Endothelial cell of umbilical vein (primary cell): ENCODE measurements at places on chromosomes 5 and 9. TPM values are rescaled to one million over a fixed set of nuclear protein-coding genes. Genes with fewer than 3 reads are reported as not detected.

- DNase-seq: no peak
Measured at GRCh38 chr5:166979307-166979895, 1312.0 kb upstream of the WWC1 start.

The F12 gene
- 1.00 and 1.4 TPM in 2 replicates for total RNA-seq

- no peak for DNase-seq
Measured at GRCh38 chr9:88106492-88106891, 31.8 kb downstream of the SPATA31C2 start.

GRCh38 chr5:133083901-133084300 is 32.1 kb downstream of the HSPA4 start:
- no peak for DNase-seq

GRCh38 chr5:176674799-176675198 is 27.5 kb downstream of the TSPAN17 start:
- no peak for DNase-seq

DNA sequence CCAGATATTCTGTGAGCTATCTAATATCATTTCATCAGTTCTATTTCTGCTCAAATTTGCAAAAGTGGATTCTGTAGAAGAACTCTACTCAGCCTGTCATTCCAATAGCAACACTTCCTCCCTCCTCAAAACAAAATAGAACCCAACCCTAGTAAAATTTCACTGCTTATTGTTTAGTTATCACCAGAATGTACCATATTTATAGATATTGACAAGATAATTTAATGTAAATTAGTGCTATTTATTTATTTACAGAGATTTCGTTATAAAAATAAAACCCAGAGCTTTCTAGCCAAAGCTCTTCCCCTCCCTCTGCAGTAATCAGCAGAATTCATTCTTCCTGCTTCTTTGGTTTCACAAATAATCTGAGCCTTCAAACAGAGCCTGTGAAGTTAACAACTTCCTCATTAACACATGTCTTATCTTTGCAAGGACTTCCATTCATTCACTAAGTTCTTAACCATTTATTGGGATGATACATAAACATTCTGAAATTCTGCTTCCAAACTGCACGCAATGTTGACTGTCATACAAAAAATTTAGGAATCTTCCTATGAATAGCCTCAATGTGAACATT is 73.7 kb upstream of the PJA2 start:
- DNase-seq: no peak

DNA sequence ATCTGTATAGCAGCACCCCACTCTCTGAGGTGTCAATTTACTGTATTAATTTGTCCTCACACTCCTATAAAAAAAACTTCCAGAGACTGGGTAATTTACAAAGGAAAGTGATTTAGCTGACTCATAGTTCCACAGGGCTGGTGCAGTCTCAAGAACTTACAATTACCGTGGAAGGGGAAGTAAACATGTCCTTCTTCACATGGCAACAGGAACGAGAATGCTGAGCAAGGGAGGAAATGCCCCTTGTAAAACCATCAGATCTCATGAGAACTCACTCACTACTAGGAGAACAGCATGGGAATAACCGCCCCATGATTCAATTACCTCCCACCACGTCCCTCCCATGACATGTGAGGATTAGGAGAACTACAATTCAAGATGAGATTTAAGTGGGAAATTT is 602.6 kb downstream of the MTRR start:
- DNase-seq: no peak

The CERCAM gene
- 46.8 and 47.9 TPM in 2 replicates for total RNA-seq

GRCh38 chr9:135766707-135767106 is 64.7 kb downstream of the KCNT1 start:
- no peak for DNase-seq

- DNase-seq: no peak
Measured at GRCh38 chr9:85510830-85511504, 230.8 kb downstream of the AGTPBP1 start.

The PDZD2 gene
- total RNA-seq: 3.4 and 6.9 TPM in 2 replicates

GRCh38 chr5:53095217-53095616 is 14.3 kb downstream of the MOCS2 start:
- DNase-seq: no peak

DNA sequence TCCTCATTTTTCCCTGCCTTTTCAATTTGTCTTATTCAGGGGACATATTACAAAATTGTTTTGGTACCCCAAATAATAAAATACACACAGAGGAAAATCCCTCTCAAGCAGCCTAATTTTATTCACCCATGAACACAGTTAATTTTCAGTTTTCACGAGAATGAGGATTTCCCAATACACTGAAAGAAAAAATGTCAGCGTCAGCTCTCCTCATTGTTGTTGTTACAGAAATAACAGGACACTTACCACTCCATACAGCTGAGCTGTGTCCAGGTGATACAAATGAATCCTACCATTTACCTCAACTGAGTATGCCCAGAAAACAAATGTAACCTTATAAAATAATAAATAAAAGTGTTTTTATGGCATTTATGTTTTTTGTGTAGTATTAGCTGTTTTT is 144.6 kb upstream of the PCA3 start:
- DNase-seq: no peak

- peak; percentile 22 for DNase-seq
Measured at GRCh38 chr5:176425138-176425537, 8.8 kb upstream of the CLTB start.

- DNase-seq: no peak
Measured at GRCh38 chr5:5676218-5676617, 253.7 kb downstream of the ICE1 start.

GRCh38 chr5:159218595-159219023 is 9.3 kb upstream of the RNF145 start:
- no peak for DNase-seq

GRCh38 chr5:59039296-59040023 is 456.6 kb downstream of the RAB3C start:
- DNase-seq: peak; percentile 77

DNA sequence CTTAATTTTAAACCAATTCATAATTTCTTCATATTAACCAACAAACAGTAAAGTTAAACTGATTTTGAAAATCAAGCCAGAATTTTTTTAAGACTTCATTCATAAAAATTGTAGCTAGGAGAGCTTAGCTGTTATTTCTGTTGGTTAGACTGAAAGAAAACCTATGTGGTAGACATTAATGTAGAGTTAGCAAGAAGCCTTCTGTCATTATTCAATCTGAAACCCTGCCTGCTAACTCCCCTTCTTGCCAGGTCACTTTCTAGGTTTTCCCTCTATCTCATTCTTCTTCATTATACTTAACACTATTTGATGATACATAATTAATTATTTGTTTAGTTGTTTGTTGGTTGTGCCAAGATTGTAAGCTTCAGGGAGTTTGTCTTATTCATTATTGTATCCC is 304.3 kb upstream of the MEF2C start:
- no peak for DNase-seq

The ARHGEF37 gene
- total RNA-seq: 7.0 and 7.1 TPM in 2 replicates

DNA sequence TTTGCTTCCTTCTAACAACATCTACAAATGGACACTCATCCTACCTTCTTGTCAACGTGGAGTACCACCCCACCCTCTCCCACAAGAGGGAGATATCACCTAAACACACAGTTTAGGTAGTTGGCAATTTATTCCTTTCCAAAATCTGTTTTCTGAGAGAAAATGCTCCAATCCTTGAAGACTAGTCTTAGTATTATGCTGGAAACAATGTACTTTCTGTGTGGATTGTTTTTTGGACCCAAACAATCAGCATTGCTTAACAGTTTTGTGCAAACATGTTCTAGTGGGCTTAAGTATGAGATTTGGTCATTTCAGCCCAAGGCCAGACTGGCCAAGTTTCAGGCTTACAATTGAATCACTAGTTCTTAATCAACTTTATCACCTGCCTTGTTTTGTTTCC is 359.1 kb downstream of the ARHGEF28 start:
- peak; percentile 59 for DNase-seq

DNA sequence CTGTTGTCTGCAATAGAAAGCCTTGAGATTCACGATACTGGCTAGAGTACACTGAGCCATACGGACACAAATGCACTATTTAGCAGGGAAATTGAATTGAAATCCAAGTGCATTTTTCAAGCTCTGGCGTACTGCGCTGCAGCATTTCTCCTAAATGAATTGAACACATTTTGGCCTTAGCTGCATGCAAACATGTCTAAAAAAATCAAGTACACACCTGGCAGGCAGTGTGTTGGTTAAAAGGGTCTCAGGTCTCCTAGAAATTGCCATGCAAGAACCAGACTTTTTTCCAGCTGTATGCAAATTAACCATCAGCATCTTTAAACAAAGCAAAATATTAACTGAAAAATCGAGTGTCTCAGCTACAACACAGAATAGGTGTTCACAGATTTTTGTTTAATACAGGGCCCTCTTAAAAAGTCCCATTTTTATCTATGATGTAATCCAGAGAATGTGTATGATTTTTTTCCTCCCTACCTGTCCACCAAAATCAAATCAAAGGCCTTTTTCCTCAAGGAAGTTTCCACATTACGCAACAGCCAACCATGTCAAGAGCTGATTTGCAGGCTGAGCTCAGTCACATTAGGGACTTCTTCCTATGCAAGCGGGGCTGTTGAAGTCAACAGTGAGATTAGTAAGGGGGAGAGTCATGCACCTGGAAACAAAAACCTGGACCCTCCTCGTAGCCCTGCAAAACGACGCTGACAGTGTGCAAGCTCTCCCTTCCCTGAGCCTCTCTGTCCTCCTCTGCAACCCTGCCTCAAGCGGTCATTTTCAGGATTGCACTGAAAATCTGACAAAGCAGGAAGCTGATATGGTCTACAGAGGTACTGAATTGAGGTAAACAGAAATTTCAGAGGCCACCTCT is 14.1 kb upstream of the SFXN1 start:
- peak; percentile 37 for DNase-seq
